CD4-positive, alpha-beta T cell treated with Interleukin-17A for 1 hour (primary cell): ENCODE measurements at places on chromosomes 3 and 15.
A peak's percentile ranks its signal among the peaks of the same experiment; 100 is the strongest.

GRCh38 chr3:30324587-30324986, 281.8 kb upstream of the TGFBR2 start:
- DNase-seq, result no peak

DNA sequence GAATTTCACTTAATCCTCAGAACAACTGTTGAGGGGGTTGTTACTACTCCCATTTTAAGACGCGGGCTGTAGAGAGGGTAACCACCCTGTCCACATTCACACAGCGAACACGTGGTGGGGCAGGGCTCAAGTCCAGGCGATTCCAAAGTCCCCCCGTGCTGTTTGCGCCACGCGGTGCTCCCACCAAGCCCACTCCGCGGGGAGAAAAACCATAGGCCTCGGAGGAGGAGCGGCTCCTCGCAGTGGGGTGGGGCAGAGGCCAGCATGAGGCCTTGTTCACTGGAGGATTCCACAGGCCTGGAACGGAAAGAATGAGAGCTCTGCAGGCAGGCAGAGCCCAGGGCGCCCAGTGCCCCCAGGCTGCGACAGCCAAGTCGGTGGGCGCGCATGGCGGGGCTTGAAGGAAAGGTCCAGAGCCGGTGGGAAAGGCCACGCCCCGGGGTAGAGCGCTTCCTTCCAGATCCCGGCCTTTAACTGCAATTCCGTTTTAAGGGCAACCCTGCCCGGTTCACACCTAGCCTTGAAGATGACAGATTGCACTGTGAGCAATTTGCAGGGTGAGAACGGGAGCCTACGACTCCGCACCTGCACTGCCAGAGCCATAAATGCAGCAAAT, 161.8 kb upstream of the TBL1XR1 start:
- peak; percentile 54 for DNase-seq

- no peak for DNase-seq
Observed at GRCh38 chr15:68272721-68273271, 4.7 kb upstream of the FEM1B start.

- DNase-seq, result peak; percentile 41
Observed at GRCh38 chr3:129184396-129184657, 631 bp upstream of the CNBP start.

DNA sequence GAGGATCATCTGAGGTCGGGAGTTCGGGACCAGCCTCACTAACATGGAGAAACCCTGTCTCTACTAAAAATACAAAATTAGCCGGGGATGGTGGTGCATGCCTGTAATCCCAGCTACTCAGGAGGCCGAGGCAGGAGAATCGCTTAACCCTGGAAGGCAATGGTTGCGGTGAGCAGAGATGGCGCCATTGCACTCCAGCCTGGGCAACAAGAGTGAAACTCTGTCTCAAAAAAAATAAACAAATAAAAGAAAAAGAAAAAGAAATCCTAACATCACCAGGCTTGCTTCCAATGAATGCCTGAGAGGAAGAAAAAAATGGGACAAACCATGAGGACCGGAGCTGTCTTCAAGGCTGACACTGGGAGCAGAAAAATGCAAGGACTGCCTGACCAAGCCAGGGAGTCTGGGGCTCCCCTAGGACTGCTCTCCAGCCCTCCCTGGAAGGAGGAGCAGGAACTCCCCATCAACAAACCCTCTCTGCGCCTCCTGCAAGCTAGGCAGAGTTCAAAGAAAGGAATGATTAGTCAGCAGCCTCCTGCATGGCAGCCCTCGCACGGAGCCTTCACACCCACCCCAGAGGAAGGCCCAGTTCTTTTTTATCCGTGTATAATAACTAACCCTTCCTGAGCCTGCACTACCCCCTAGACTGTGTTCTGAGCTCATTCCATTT, 55.4 kb downstream of the NUP210 start:
- DNase-seq, result no peak

DNA sequence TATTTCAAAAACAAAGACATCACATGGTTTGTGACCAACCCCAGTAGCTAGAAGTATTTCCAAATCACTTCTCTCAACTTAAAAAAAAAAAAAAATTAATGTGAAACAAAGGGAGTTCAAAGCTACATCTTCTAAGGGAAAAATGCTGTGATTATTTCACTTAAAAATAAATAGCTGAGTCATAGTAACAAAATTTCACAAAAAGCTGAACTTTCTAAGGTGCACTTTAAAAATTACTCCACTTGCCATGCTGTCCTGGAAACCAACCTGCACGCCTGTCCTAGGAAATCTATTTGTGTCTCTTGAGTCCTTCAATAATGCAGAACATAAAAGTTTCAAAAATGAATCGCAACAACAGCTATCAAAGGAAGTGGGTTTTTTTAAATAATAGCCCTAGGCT, 1.8 kb downstream of the ACAP2 start:
- DNase-seq, result no peak

DNA sequence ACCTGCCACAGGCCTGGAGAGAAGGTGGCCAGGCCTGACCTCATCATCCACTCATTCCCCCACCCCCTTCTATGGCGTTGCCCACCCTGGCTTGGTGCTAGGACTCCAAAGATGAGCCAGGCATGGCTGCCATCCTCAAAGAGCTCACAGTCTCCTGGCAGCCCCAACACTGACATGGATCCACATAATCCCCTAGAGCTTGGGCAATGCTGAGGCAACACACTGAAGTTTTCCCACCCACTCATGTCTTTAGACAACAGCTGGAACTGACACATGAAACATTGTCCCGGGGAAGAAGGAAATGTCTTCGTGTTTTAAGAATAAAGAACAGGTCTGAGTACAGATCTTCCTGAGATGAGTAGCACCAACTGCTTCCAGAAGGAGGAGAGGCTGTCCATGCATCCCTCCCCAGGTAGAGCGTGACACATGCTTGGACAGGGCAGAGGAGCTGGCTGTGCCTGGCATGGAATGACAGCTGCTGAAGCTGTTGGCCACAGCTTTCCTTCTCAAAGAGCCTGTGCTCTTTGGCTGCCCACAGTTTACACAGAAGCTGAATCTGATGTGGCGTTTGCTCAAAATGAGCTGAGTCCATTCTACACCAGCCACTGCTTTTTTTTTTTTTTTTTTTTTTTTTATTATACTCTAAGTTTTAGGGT, 70.1 kb downstream of the HOMER2 start:
- no peak for DNase-seq

DNA sequence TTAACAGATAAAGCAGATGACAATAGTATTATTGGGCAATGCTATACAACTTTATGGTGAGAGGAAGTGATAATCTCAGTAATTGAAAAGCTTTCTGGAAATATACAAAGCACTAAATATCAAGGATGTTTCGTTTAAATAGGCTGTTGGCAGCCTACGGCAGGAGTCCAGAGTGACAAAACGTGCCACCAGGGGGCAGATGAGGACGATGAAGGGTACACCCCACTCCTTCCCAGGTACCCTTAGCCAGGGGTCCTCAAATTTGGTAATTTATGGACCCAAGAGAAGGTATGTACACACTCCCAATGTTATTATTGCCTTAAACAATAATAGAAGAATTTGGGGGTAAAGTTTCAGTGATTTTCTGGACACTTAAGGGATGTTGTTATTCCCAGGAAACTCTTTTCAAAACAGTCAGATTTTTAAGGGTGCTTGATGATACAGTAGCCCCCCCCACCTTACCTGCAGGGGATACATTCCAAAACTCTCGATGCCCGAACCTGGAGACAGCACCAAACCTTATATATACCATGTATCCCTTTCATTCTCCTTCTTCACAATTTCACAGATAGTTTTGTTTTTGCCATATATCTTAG, 1.4 kb upstream of the MAGEL2 start:
- DNase-seq, result no peak

DNA sequence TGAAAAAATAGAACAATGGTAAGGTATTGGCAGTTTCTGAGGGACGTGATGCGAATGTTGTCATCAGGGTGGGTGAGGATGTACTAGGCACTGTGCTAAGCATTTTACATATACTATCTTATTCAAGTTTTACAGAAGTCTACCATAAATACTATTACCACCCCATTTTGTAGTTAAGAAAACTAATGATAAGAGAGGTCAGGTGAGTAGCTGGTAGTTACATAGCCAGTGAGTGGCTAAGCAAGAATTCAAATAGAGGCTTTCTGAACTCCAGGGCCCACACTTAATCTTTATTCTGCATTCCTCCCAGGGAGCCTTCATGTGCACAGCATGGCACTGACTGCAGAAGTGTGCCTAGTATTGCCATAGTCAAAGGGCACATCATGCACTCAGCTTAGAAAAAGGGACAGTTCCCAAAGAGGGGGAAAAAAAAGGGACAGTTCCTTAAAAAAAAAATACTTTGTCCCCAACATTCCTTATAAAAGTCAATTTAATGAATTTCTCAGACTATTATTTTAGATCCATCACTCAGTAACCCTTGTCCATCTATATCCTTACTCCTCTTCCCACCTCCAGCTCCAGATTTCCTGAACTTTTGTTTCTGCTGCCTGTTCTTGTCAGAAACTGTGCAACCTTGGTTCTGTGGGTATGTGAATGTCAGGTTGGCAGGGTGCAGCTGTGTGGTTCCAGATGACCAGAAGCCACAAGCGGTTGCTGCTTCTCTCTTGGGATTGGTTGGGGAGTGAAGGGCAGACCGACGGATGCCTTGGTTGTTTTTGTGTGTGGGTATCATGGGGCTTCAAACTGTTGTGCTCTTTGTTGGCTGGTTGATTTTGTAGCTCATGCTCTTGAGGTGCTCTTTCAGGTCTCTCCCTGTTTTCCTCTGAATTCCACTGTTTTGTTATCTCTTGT, 8.3 kb downstream of the MAPKBP1 start:
- DNase-seq, result no peak

DNA sequence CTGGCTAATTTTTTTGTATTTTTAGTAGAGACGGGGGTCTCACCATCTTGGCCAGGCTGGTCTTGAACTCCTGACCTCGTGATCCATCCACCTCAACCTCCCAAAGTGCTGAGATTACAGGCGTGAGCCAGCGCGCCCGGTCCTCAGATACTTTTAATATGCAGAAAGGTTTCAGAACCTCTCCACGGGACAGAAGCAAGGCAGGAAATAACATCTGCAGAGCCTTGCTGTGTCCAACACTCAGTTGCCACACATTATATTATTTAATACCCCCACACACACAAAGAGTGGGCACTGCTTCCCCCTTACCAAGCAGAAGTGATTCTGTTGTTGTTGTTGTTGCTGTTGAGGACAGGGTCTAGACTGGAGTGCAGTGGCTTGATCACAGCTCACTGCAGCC, 28.0 kb downstream of the OSBPL10 start:
- DNase-seq, result no peak

DNA sequence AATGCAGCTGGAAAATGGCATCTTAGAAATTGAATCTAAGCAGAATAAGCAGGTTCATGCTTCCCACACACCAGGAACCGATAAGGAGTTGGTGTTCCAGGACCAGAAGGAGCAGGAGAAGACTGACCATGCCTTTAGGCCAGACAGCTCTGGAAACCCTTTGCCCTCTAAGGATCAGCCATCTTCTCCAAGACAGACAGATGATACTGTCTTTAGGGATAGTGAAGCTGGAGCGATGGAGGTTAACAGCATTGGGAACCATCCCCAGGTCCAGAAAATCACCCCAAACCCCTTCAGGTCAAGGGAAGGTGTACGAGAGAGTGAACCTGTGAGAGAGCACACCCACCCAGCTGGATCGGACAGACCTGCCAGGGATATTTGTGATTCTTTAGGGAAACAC, 49.2 kb downstream of the CDAN1 start:
- no peak for DNase-seq

DNA sequence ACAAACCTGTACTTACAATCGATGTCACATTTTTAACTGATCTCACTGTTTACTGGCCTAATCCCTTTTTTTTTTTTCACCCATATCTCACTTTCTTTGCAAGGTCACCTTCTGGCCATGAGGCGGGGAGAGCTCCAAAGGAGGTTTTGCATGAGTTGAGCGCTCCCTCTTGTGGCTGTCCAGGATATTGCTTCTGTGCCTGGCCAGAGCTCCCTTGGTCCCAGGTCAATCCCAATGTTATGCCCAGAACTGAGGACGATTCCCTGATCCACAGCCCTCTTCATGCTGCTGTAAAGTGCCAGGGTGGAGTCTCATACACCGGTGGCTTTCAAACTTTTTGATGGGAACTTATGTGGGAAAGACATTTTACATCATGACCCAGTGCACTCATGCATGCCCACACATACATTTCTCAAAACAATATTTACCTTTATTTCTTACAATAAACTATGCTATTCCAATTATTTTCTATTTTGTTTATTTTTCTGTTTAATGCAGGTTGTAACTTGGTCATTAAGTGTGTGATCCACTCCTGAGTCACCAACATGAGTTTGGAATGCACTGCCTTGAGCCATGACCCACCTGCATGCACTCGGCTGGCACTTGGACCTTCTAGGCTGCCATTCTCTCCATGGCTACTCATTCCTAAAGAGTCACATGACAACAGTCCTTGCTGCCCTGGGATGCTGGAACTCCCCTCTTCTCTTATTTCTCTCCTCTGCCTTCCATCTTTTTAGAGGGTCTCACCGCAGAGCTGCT, 9.6 kb upstream of the SST start:
- peak; percentile 68 for DNase-seq

GRCh38 chr3:147311716-147312115, 94.6 kb downstream of the ZIC4 start:
- DNase-seq, result no peak

DNA sequence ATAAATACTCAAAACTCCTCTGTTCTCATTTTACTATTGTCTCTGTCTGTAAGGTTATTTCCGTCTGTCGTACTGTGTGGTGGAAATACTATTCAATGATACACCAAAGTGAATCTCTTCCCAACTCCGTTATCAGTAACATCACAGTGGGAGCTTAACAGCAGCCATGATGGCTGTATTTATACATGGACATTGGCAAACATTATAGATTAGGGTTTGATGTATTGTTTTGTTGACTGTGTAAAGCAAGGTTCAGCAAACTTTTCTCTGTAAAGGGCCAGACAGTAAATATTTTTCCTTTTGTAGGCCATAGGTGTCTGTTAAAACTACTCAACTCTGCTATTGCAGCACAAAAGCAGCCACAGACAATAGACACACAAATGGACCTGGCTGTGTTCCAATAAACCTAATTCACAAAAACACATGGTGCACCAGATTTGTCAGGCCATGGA, 23.2 kb downstream of the LIPC start:
- no peak for DNase-seq

DNA sequence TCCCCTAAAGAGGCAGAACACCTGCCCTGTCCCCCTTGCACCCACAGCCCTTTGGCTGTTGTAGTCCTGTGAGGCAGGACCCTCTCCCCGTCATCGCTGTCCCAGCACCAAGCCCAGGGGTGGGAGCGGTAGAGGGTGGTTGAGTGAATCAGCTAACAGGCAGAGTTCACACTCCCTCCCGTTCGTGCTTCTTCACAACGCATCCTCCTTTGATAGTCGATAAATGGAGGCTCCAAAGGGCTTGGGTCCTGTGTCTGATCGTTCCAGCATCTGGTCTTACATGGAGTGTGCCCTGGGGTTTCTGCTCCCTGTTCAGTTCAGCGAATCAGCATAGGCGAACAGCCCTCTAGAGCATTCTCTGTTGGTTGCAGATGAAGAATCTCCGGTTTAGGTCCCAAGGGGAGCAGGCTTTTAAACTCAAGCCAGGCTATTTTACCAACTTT, 820 bp upstream of the HMCES start:
- DNase-seq, result peak; percentile 7

- no peak for DNase-seq
Observed at GRCh38 chr15:77808075-77808474, 175.4 kb upstream of the LINGO1 start.
